Activated CD4-positive, alpha-beta memory T cell treated with anti-CD3 and anti-CD28 coated beads, Interleukin-2, amount 10 ng/mL, durations not matched to agents 7 days and 5 days (primary cell): ENCODE measurements at places on chromosomes 5 and 9. TPM values are rescaled to one million over a fixed set of nuclear protein-coding genes. Genes with fewer than 3 reads are reported as not detected.

Gene BRD3OS
- total RNA-seq: 10.3 TPM

Gene LAMC3
- total RNA-seq: not detected

Gene TGFBI
- not detected for total RNA-seq

Gene RNF224
- total RNA-seq: 0.20 TPM

Gene HSDL2
- total RNA-seq: 19.4 TPM

Gene GABRB2
- not detected for total RNA-seq

Gene HCN1
- total RNA-seq: not detected

Gene OTULINL
- 31.1 TPM for total RNA-seq

Gene LCN15
- not detected for total RNA-seq

Gene EHMT1
- 87.1 TPM for total RNA-seq

Gene C1QTNF2
- total RNA-seq: not detected

Gene CHSY3
- not detected for total RNA-seq

Gene PTAR1
- 48.3 TPM for total RNA-seq

Gene PCDHGB1
- total RNA-seq: not detected

Gene MUSK
- not detected for total RNA-seq

Gene SEMA5A
- total RNA-seq: 1.1 TPM

Gene DMRT2
- 2.9 TPM for total RNA-seq

Gene ECM2
- total RNA-seq: not detected

Gene RXRA
- 7.0 TPM for total RNA-seq

Gene FOXD4L5
- total RNA-seq: 0.20 TPM

Gene DRD1
- not detected for total RNA-seq

Gene GFPT2
- not detected for total RNA-seq

Gene WDR38
- total RNA-seq: not detected

Gene PCDHA5
- not detected for total RNA-seq

Gene WWC1
- not detected for total RNA-seq

Gene IL13
- 32.9 TPM for total RNA-seq

Gene SPRY4
- 0.86 TPM for total RNA-seq

Gene LEAP2
- 2.5 TPM for total RNA-seq
